ENCODE measurements at places on chromosomes 12 and 14.

GRCh38 chr14:51787352-51787751, 73.1 kb upstream of the GNG2 start:
- DNase-seq, result no peak

DNA sequence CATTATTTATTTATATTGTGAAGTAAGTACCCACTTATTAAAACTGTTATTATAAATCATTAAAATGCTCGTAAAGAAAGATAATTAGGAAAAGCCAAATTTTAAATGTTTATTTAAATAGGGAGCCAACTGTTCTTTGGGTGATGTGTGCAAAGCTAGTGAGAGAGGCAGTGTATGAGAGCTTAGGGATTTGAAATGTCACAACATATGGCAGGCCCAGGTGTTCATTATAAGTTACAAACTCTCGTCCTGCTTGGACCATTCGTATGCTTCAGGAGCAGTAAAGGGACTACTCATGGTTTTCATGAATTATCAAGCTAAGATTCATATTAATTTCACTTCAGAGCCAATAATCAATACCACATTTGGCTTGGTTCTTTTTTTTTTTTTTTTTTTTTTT, 154.5 kb downstream of the TGFB3 start:
- DNase-seq, result no peak

GRCh38 chr14:21089271-21089670, 9.2 kb downstream of the ZNF219 start:
- no peak for DNase-seq

DNA sequence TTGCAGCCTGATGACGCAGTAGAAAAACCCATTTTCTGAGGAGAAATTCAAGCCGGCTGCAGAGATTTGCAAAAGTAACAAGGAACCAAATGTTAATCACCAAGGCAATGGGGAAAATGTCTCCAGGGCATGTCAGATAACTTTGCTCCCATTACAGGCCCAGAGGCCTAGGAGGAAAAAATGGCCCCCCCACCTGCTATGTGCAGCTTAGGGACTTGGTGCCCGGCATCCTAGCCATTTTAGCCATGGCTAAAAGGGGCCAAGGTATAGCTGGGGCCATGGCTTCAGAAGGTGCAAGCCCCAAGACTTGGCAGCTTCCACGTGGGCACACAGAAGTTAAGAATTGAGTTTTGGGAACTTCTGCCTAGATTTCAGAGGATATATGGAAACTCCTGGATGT, 351.9 kb downstream of the RGS6 start:
- DNase-seq, result no peak

DNA sequence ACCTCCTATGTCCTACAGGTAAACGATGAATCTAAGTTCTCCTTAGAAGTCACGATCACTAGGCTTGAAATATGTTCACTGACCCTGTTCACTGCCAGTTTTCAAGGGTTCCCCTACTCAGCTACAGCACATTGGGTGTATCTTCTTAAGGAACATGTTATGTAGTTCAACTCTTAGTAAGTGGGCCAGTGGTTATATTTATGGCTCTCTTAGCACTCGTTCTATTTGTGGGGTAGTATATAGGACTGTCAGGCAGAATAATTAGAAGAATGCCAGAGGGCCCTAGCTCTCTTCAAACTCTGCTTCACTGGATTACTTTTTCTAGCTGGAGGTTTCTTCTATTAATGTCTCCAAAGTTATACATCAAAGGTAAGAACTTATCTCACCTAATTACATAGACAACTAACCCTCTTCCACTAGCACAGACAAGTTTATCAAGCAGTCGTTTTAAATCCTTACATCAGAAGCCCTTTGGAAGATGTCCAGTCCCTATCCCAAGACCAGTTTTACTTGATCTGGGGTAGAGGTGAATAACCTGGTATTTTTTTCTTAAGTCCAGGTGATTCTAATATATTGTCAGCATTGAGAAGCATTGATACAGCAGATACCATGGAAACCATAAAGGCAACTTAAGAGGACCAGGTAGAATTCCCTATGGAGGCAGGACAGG, 39.6 kb downstream of the ZFYVE26 start:
- no peak for DNase-seq

DNA sequence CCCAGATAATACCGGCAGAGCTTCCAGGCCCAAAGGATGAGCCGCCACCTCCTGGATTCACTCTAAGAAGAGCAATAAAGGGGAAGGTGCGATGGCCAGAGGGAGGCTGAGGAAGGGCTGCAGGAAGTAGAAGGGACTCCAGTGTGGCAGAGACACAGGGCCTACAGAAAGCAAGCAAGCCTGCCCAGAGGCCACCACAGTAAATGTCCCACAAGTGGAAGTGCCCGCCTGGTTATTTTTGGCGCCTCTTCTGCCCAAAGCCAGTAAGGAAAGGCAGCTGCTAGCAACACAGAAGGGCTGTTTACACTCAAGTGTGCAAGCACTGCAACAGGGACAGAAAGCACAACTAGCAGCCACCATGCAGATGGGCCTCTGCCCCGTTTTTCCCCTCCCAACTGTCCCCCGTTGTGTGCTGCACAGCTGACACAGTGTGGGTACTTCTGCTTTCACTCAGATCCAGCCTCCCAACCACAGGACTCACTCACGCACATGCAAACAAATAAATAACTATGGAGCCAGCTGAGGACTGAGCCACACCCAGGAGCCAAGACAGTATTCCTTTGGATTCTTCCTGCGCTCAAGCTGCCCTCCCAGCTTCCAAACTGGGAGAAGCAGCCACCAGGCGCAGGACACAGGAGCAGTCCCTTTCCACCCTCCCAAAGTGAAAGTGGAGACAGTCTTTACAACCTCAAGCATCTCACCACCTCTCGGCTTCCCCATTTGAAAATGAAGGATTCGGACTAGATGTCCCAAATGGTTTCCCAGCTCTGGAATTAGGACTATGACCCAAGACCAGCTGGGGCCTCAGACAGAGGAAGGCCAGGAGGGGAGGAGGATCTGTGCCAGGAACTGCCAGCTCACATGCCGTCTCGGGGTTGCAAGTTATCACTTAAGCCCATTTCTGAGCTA, 40.0 kb upstream of the PNMA1 start:
- no peak for DNase-seq
